ENCODE measurements at places on chromosomes 11 and 22. TPM values are rescaled to one million over a fixed set of nuclear protein-coding genes. Genes with fewer than 3 reads are reported as not detected.

The UPK3A gene
- not detected for total RNA-seq

The ADORA2A gene
- 20.4 TPM for total RNA-seq

The LRRC56 gene
- total RNA-seq = 1.9 TPM

The CBX7 gene
- total RNA-seq = 8.7 TPM

The DCDC1 gene
- not detected for total RNA-seq

The LARGE2 gene
- 0.44 TPM for total RNA-seq

The FGF3 gene
- not detected for total RNA-seq

The OSM gene
- 135 TPM for total RNA-seq

The CLCF1 gene
- 0.29 TPM for total RNA-seq

The APOL4 gene
- total RNA-seq = 8.5 TPM

DNA sequence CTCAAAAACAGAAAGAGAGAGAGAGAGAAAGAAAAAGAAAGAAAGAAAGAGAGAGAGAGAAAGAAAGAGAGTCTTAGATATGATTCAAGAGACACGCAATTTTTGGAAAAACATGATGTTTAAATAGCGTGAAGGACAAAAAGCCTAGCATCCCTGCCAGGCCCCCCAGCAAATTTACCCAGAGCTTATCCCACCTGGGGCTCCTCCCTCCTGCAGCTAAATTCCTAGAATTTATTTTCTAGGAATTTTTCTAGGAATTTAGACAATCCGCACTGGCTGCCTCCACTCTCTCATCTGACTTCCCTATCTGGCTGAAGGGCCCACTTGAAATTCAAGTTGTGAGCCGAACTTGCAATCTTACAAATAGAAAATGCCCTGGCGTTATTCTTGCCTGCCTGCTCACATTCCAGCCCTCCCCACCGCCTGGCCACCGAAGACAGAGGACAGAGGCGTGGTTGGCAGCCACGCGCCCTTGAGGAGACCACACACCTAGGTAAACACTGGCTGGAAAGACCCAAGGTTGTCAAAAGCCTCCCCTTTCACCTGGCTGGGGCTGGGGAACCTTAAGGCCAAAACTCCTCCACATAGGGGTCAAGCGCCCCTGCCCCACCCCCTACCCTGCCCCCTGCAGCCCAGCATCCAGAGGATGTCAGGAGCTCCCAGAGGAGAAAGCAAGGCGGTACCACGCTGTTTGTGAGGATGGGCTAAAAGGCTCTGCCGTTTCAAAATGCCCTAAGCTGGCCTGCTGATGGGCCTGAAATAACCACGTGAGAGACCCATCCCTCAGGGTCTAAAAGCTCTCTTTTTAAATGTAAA lies 42.2 kb downstream of the AHNAK start:
- DNase-seq = no peak

- no peak for DNase-seq
Observed at GRCh38 chr11:104694259-104695064, 203.8 kb downstream of the CASP12 start.

GRCh38 chr11:6755303-6755952 lies 16.3 kb downstream of the OR2AG2 start:
- peak; percentile 43 for DNase-seq

GRCh38 chr11:29318134-29318845 lies 698.5 kb downstream of the KCNA4 start:
- no peak for DNase-seq

DNA sequence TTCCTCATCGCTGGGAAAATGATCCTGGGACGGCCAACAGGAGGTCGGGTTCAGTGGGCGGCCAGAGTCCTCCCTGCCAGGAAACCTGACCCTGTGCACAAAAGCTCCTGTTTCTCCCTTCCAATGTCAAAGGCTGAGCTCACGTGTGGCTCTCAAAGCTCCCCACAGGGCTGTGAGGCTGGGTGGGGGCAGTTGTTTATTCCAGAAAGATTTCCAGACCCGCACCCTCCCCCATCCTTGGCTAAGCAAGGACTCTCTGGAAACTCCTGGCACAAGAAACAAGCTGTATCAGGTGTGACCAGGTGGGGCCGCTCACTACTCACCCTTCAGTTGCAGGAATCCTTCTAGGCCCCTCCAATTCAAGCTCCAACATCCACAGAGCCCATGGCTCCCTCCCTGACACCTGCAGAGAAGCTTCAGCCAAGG lies 131.9 kb downstream of the SHANK2 start:
- no peak for DNase-seq

DNA sequence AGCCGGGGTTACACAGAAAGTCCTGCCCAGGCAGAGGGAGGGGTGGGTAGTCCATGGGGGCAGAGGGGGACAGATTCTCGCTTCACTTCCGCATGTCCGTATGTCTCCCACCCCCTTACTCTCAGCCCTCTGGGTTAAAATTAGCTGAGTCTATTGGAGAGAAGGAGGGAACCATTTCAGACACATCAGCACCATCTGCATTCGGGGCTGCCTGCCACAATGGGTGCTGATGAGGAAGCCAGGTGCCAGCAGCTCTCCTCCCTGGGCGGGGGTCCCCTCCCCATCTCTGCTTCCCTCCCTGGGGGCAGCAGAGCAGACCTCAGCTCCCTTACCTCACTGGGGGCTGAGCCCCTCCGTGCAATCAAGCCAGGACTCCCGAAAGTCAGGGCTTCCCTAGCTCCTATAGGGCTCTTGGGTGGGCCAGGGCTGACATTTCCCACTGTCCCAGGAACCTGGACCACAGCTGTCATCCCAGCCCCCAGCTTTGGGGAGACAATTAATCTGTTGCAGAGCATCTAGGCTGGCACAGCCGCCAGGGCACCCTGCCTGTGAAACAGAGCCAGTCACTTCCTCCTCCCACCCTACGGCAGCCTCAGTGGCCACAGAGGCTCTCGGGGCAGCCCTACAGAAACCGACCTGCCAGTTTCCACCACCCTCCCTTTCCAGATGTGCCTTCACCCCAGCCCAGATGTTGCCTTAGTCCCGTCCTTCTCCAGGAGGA lies 67.3 kb downstream of the PDE2A start:
- DNase-seq = no peak

- DNase-seq = no peak
Observed at GRCh38 chr22:49540913-49541692, 286.6 kb downstream of the BRD1 start.

DNA sequence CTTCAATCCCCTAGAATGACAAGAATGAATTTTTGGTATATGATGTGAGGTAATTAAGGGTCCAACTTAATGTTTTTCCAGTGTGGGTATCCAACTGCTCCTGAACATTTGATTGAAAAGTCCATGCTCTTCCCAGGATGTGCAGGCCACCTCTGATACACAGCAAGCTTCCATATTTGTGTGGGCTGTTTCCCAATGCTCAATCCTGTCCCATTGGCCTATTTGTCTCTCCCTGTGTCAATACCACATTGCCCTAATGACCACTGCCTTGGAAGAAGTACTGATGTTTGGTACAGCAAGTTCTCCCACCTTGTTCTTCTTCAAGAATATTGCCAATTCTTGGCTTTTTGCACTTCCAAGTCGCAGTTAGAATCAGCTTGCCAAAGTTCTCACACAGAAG lies 42.9 kb downstream of the KCNQ1OT1 start:
- DNase-seq = no peak

DNA sequence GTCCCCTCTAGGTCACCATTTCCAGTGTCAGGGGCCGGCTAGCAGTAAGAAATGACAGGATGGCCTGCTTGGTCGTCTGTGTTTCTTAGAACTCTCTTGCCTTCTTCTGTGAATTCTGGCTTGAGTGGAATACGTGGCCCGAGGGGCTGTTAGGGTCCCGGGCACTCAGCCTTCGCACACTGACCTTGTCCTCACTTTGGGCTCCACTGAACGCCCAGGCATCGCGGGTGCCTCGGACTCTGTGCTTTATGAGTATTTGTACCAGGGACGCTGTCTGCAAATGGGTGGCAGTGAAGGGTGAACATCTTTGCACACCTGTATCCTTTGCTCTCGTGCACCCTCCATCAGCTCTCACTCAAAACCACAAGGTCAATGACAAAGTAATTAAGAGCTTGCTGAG lies 123.4 kb upstream of the ANO1 start:
- no peak for DNase-seq

- no peak for DNase-seq
Observed at GRCh38 chr22:32905400-32905799, 103.9 kb downstream of the TIMP3 start.

DNA sequence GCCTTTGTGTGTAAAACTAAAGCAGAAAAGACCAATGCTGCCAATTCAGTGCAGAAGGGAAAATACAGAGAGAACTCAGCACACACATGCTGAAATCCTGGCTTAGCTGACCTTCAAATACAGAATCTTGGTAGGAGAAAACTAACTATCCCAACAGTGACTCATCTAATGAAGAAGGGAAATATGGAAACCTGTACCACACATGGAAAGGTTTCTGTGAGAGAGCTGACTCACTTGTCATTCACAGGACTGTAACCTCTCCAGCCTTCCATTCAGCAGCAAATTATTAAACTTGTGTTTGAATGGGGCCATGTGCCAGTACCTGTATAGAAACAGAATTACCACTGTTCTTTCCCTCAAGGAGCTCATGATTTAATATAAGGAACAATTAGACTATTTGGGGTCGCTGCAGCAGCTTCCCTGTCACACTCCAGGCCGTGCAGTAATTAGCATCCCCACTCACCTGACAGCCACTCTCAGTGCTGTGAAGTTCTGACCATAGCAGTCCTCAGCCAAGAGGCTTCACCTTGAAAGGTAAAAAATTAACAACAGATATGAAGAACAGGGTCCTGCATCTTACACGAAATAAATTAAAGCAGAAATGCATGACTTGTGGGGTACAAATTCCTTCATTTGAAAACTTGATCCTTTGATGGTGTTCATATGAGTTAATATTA lies 53.9 kb downstream of the MSANTD4 start:
- DNase-seq = no peak

GRCh38 chr22:38296372-38296771 lies 20.9 kb downstream of the CSNK1E start:
- DNase-seq = no peak

DNA sequence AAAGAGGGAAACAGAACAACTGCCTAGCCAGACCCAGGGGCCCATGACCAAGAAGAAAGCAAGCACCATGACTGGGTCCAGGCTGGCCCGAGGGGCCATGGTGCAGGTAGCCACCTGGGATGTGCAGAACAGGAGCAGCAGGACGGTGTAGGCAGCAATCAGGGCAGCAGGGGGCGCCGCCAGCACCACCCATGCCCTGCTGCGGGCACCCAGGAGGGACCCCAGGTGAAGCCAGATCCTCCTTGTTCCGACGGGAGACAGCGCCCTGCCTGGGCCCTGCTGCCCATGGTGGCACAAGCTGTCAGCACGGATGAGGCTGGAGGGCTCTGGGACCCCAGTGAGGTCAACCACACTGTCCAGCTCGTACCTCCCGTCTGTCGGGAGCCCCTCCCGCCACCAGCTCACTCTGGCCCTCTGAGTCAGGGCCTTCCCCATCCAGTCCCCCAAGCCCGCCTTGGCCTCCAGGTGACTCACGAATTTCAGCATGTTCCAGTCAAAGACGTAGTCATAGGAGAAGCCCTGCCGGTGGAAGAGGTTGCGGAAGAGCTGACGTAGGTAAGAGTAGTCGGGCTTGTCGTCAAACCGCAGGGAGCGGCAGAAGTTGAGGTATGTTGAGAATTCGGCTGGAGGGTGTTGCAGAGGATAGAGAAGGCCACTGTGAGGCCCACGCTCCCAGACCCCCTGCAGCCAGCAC lies 18.8 kb downstream of the CSNK1E start:
- DNase-seq = peak; percentile 46

Data from activated CD8-positive, alpha-beta T cell treated with anti-CD3 and anti-CD28 coated beads, Interleukin-2, amount 10 ng/mL, durations not matched to agents 7 days and 5 days (primary cell).